ENCODE measurements at places on chromosomes 3 and 15. TPM values are rescaled to one million over a fixed set of nuclear protein-coding genes. Genes with fewer than 3 reads are reported as not detected.
A peak's percentile ranks its signal among the peaks of the same experiment; 100 is the strongest.

DNA sequence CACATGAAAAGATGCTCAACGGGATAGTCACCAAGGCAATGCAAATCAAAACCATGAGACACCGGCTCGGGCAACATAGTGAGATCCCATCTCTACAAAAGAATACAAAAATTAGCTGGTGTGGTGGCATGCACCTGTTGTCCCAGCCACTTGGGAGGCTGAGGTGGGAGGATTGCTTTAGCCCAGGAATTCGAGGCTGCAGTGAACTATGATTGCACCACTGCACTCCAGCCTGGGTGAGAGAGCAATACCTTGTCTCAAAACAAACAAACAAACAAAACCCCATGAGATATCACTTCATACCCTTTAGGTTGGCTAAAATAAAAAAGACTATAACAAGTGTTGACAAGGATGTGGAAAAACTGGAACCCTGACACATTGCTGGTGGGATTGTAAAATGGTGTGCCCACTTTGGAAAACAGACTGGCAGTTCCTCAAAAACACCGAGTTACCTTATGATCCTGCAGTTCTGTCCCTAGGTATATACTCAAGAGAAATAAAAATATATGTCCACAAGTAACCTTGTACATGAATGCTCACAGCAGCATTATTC is 3.8 kb upstream of the PPARG start:
- no peak for DNase-seq

GRCh38 chr3:152780553-152780952 is 54.4 kb upstream of the P2RY1 start:
- no peak for DNase-seq

DNA sequence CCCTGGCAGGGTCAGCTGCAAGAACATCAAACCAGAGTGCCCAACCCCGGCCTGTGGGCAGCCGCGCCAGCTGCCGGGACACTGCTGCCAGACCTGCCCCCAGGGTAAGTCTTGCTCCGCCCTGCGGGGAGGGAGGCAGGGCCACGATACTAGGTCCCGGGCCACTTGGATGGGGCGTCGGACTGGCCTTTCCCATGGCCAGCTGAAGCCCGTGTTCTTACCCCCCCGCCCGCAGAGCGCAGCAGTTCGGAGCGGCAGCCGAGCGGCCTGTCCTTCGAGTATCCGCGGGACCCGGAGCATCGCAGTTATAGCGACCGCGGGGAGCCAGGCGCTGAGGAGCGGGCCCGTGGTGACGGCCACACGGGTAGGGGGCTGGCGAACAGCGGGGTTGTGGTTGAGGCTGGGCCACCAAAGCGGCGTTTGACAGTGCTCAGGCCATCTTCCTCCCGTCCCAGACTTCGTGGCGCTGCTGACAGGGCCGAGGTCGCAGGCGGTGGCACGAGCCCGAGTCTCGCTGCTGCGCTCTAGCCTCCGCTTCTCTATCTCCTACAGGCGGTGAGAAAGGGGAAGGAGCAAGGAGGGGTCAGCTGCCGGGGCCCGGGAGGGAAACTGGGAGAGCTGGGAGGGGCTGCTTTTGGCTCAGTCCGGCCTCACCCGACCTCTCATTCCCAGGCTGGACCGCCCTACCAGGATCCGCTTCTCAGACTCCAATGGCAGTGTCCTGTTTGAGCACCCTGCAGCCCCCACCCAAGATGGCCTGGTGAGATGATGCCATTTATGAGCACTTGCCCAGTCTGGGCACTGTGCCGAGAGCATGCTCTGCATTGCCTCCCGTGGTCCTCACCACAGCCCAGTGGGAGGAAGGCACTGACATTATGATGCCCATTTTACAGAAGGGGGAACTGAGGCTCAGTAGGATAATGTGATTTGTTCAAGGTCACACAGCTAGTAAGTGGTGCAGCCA is 1.7 kb downstream of the CHRD start:
- DNase-seq = peak; percentile 67

GRCh38 chr15:100623301-100623700 is 20.9 kb downstream of the ASB7 start:
- no peak for DNase-seq

DNA sequence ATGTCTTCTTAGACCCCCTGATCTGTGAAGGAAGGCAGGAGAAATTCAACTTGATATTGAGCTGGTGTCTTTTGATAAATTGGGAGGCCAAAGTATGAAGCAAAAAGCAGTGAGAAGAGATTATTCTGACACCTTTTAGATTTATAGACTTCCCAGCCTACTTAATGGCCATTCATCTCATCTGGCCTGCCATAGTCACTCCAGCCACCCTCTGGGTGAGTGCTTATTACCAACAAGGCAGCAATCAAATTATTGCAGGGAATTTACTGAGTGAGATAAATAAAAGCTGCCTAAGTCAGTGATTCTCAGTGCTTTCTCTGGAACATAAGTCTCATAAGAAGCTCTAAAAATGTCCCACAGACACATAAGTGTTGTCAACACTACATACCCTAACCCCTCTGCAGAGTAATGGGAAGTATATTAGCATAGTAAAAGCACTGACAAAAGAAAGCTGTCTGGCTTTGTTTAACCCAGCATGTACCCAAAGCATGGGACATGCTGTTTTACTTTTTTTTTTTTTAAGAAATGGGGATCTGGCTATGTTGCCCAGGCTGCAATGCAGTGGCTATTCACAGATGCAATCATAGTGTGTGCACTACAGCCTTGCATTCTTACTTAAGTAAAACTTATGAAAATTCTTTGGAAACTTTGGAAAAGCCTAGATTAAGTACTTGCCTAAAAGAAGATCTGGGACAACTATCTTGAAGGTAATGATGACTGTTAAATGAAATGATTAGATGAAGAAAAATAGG is 725.3 kb downstream of the TUSC7 start:
- no peak for DNase-seq

DNA sequence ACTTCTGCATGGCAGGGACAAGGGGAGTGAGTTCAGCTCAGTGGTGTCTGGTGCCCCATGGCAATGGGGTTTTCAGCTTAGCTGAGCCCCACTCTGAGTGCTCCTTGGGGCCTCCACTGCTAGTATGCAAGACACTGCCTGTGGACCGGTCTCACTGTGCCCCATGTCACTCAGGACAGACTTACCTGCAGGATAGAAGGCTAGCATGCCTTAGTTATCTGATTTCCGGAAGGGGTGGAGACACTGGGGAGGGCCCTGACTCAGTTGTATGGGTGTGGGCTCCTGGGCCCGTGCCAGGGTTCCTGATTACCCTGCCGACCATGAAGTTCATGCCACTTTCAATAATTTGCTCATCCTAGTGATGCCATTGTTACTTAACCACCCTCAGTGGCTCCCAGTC is 4.3 kb upstream of the SLC6A20 start:
- no peak for DNase-seq

DNA sequence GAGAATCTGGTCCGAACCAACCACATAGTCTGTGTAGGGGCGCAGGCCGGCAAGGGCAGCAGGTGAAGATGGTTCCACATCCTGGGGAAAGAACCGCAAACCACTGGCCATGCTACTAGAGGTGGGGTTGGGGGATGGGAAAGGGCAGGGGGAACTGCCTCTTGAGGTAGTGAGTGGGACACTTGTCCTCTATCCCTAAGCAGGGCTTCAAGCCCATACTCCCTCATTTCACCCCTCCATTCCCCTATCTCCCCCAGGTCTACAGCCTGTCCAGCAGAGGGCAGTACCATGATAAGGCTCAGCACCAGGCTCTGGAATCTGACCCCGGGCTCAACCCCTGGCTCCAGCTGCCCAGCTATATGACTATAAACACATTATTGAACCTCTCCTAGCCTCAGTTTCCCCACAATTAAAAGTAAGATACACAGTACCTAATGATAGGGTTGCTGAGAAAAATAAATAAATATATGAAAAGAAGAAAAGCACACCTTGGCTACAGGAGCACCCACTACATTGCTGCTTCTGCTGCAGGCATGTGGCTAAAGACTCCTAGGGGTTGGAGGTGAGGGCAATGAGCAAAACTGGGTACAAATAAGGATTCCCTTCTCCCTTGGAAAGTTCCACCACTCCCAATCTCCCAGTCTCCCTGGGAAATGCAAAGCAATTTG is 6.3 kb downstream of the GORASP1 start:
- no peak for DNase-seq

The CAV3 gene
- 21.7 TPM for total RNA-seq

The RLBP1 gene
- not detected for total RNA-seq

The CTXND1 gene
- 0.53 TPM for total RNA-seq

- no peak for DNase-seq
These were observed 34.1 kb downstream of the AKAP13 start for GRCh38 chr15:85414495-85414894.

- DNase-seq = no peak
These were observed 11.2 kb downstream of the CSNK1G1 start for GRCh38 chr15:64344651-64345294.

DNA sequence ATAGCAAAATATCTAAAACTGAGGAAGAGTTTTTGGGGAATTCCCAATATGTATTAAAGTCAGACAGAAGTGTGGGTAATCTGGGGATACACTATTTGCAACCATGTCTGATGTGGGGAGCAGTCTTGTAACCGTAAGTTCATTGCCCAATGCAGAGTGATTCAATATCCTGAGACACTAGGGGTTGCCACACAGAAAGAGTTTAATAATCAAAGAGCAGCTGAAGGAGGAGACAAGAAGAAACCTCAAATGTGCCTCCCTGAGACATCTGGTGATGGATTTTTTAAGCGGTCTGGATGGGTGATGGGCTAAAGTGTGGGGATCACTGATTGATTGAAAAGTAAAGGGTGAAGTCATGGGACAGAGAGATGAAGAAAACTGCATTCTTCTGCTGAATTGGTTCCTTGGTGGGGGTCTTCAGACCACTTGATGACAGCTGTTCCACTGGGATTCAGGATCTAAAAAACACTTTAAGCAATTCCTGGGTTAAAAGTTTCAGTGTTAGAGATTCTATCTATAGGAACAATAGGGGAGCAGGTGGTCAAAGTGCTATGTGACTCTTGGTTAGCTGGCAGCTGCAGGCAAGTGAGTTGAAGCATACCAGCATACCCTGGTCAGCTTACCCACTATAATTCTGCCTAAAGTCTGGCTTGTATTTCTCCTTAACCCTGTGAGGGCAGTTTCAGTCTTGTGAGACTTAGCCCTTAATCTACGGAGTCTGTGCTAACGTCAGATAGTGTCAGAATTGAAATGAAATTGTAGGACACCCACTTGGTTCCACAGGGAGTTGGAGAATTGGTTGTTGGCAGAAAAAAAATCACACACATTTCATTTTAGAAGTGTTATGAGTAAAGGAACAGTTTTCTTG is 425.9 kb upstream of the TGFBR2 start:
- no peak for DNase-seq

DNA sequence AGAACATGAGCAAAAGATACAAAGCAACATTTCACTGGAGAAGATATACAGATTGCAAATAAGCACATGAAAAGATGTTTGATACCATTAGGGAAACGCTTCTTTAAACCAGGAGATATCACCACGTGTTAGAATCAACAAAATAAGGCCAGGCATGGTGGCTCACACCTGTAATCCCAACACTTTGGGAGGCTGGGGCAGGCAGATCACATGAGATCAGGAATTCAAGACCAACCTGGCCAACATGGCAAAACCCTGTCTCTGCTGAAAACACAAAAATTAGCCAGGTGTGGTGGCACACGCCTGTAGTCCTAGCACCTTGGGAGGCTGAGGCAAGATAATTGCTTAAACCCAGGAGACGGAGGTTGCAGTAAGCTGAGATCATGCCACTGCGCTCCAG is 20.5 kb upstream of the MUC20 start:
- no peak for DNase-seq

GRCh38 chr3:83063446-83063845 is 1302.0 kb upstream of the GBE1 start:
- no peak for DNase-seq

GRCh38 chr3:140754936-140755335 is 77.1 kb downstream of the TRIM42 start:
- DNase-seq = no peak

The WDR49 gene
- total RNA-seq = 29.6 TPM

The LRRC34 gene
- 2.1 TPM for total RNA-seq

The ADAMTS17 gene
- total RNA-seq = 6.5 TPM

DNA sequence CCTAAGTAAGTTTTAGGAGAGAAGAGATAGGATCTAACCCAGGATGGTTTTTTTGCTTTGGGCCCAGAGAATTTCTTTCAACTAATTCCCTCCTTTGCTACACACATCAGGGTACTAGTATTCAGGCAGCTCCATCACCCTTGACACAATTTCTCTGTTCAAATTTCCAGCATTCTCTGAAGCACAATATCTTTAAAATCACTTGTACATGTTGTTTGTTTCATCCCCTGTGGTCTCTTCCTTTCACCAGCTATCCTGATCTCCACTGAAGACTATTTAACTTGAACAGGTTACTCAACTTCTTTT is 32.4 kb upstream of the FNDC3B start:
- DNase-seq = no peak

DNA sequence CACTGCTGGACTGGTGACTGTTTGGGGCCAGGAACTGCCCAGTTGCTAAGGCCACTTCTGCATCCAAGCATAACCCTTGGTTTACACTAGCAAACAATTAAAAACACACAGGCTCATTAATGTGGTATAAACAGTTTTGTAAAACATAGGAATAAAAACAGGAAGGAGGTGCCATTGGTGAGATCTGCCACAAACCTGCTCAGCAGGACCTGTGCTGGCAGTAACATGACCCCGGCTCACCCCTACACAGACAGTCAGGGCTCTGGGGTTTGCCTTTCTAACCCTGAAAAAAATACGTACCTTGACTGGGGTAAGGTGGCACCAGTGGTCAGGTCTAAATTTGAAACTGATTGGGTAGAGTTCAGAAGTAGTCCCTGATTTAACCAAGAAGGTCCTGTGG is 76.2 kb downstream of the ATP1B3 start:
- DNase-seq = no peak

DNA sequence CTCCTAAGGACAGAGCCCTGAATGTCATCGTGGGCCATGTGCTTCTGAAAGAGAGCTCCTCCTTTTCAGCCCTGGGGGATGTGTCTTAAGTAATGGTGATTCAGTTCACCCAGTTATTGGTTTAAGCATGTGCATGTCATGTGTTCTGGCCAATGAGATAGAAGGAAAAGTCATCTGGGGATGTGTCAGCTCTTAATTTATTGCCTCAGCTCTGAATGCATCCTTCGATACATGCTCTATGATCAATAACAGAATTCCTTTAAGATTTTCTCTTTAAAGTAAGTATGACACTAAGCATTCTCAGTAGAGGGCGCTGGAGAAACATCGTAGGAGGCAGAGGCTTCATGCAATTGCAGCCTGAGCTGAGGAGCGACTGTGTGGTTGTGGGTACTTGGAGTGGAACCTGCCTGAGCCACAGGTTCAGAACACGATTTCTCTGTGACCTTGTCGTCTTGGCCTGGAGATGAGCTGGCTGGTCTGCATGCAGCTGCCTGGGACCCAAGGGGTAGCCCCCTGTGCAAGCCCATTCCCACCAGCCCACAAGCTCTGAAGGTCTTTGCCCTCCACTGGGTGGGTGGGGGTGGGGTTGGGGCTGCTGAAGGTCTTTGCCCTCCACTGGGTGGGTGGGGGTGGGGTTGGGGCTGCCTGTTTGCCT is 69.5 kb downstream of the C3orf38 start:
- DNase-seq = no peak

GRCh38 chr15:67359431-67360079 is 105.0 kb downstream of the IQCH start:
- no peak for DNase-seq

- peak; percentile 81 for DNase-seq
These were observed 144.0 kb upstream of the SMAD3 start for GRCh38 chr15:66921319-66921915.

- no peak for DNase-seq
These were observed 31.5 kb upstream of the KY start for GRCh38 chr3:134682196-134682880.
